Caco-2 (cell line): ENCODE measurements at places on chromosomes 7 and 10.

DNA sequence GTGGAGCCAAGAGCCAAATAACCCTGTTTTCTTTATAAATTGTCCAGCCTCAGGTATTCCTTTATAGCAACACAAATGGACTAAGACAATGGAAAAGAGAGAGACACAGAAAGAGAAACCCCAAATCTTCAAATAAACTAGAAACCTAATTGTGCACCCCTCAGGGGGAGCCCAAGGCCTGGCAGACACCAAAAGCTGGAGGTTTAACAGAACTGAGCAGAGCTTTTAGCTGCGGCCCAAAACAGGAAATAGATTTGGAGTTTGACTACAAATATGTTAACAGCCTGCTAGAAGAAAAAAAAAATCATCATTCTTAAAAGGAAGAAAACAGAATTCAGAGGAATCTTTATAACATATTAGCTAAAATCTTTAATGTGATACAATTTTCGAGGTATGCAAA lies 1135.0 kb downstream of the GATA3 start:
- no peaks in the 10 kb centered on the region for H3K27me3 ChIP-seq
- DNase-seq = no peak
- H3K4me3 ChIP-seq = no peak overlapping the region
- no peaks in the 10 kb centered on the region for H3K36me3 ChIP-seq
- no peak overlapping the region for H3K27ac ChIP-seq
- no peaks in the 10 kb centered on the region for H3K4me1 ChIP-seq

DNA sequence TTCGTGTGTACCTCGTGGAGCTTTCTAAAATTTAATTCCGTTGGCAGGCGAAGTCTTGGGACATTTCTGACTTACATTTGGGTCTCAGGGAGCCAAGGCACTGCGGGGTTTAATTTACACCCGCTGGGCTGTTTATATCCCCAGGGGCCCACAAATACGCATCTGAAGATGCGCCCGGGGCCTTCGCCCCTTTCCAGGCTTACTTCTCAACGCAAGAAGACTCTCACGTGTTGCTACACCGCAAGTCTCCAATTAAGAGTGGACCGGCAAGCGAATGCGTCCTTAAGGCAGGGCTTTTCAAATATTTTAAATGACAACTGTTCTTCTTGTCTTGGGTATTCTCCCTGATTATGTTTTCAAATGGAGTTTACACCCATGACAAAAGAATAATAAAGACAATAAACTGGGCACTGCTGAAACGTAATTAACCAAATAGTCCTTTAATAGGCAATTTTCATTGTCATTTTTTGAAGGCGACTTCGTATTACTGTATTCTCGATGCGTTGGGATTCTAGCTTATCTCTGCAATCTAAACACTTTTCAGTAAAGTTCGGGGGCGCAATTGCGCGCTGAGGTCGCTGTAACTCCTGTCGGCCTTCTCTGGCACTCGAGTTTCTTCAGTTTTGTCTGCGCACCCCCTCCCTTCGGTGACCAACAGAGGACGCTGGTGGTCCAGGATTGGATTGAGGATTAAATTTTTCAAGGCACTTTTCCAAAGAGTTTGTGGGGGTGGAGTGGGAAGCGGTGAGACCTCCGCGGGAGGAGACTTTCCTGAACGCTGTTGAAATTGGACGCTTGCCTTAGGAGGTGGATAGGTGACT lies 837 bp upstream of the IGFBP3 start:
- H3K4me3 ChIP-seq = no peak overlapping the region
- no peak overlapping the region for H3K27ac ChIP-seq
- H3K36me3 ChIP-seq = no peaks in the 10 kb centered on the region
- H3K4me1 ChIP-seq = peaks cover 5% of the 10 kb centered on the region; the same call in 1 of the 2 replicates
- H3K27me3 ChIP-seq = no peaks in the 10 kb centered on the region; the same call in none of the 2 replicates

DNA sequence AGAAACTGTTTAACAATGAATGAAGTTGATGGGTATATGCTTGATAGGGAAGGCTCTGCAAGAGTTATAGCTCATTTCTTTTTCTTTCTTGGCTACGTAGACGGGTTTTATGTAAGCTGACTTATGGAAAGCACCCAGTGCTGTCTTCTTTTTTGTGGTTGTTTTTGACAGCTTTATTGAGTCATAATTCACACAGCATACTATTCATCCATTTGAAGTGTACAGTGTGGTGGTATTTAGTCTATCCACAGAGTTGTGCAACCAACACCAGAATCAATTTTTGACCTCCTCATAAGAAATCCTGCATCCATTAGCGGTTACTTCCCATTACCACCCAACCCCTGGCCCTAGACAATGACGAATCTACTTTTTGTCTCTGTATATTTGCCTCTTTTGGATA lies 240.6 kb upstream of the KIAA1217 start:
- no peaks in the 10 kb centered on the region; the same call in 1 of the 2 replicates for H3K27me3 ChIP-seq
- no peaks in the 10 kb centered on the region for H3K36me3 ChIP-seq
- no peaks in the 10 kb centered on the region for H3K4me1 ChIP-seq
- DNase-seq = no peak
- H3K27ac ChIP-seq = no peak overlapping the region

DNA sequence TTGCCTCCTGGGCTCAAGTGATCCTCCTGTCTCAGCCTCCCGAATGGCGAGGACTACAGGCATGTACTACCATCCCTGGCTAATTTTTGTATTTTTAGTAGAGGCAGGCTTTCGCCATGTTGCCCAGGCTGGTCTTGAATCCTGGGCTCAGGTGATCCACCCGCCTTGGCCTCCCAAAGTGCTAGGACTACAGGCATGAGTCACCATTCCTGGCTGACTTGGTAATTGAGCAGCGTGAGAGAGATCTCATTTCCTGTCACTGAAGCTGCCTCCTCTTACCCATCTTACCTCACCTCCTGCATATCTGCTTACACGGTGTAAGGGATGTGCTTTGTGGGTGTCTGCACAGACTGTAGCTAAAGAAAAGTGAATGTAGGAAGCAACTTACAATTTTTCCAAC lies 9.7 kb downstream of the IFIT3 start:
- peaks cover 16% of the 10 kb centered on the region for H3K4me1 ChIP-seq
- no peak overlapping the region for H3K4me3 ChIP-seq
- no peak overlapping the region for H3K27ac ChIP-seq
- H3K27me3 ChIP-seq = no peaks in the 10 kb centered on the region

DNA sequence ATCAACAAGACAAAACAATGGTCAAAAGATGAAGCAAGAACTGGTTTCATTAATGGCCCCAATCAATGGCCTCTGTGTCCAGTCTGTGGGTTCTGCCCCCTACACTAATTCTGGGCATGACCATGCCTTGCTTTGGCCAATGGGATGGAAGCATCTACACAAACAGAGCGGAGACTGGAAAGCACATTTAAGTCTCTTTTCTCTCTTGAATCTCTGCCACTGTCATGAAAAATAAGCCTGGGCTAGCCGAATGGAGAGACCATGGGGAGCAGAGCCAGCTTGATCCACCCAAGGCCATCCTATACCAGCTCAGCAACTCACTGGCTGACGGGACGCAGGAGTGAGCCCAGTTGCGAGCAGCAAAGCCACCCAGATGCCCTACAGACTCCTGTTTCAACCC lies 30.9 kb downstream of the ANKRD16 start:
- peaks cover 5% of the 10 kb centered on the region; the same call in 1 of the 2 replicates for H3K4me1 ChIP-seq
- H3K36me3 ChIP-seq = no peaks in the 10 kb centered on the region

GRCh38 chr10:48233559-48234005 lies 40.9 kb downstream of the FRMPD2 start:
- H3K27ac ChIP-seq = no peak overlapping the region
- no peaks in the 10 kb centered on the region for H3K27me3 ChIP-seq
- H3K4me3 ChIP-seq = no peak overlapping the region
- H3K36me3 ChIP-seq = no peaks in the 10 kb centered on the region
- H3K4me1 ChIP-seq = no peaks in the 10 kb centered on the region

GRCh38 chr7:1086588-1087464 lies 1.1 kb upstream of the GPER1 start:
- no peak for DNase-seq
- no peak overlapping the region for H3K4me3 ChIP-seq
- H3K36me3 ChIP-seq = no peaks in the 10 kb centered on the region

DNA sequence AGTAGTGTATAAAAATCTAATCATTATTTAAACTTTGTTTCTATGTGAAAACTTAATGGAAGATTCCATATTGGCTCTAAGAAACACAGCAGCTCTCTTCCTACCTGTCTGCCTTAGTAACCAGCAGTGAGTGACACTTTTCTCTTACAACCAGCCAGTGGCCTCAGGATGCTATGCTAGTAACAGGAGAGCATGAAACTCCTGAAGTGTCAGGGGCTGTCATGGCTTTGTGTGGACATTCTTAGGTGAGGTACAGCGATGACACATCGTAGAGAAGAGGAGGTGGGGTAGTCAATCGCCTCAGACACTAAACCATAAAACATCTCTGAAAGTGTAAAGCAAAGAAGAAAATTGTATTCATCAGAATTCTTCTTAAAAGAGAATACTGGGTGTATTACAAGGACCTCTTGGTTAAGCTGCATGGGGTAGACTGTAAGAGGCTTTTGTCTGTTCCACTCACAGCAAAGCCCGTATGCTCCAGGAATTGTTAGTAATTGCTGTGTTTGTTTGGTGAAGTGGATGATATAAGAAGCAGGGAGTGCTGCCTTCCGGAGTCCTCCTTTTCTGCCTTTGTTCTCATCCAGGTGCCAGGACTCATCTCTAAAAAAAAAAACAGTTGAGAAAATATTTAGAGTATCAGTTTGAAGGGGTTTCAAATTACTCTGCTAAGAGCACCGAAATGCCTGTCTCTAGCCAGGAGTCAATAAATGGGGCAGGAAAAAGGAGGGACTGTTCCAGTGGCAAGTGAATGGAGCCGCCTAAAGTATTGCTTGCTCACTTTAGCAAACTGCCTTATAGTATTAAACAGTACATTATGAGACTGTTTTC lies 518.8 kb downstream of the CNTNAP2 start:
- H3K27ac ChIP-seq = no peak overlapping the region
- DNase-seq = no peak
- no peaks in the 10 kb centered on the region for H3K4me1 ChIP-seq
- no peaks in the 10 kb centered on the region for H3K27me3 ChIP-seq
- H3K36me3 ChIP-seq = no peaks in the 10 kb centered on the region

DNA sequence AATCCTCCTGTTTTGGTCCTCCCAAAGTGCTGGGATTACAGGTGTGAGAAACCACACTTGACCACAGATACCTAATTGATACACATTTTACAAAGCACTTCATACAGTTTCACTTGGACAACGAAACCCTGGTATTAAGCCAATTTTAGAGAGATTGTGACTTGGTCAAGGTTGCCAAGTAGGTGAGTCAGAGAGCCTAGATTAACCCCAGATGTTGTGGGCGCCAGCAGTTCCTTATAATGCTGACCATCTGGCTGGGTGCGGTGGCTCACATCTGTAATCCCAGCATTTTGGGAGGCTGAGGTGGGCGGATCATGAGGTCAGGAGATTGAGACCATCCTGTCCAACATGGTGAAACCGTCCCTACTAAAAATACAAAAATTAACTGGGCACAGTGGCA lies 4.9 kb upstream of the PHKG1 start:
- H3K27ac ChIP-seq = no peak overlapping the region
- H3K27me3 ChIP-seq = no peaks in the 10 kb centered on the region
- no peak for DNase-seq
- H3K4me1 ChIP-seq = no peaks in the 10 kb centered on the region
